Mucosa of descending colon (tissue), 3 donors: ENCODE measurements at places on chromosomes 16 and 17.

GRCh38 chr17:48646183-48647102 is 20.3 kb upstream of the HOXB9 start:
- peak; percentile 79 for DNase-seq

GRCh38 chr16:53920988-53921387 is 217.0 kb downstream of the FTO start:
- DNase-seq, result no peak

DNA sequence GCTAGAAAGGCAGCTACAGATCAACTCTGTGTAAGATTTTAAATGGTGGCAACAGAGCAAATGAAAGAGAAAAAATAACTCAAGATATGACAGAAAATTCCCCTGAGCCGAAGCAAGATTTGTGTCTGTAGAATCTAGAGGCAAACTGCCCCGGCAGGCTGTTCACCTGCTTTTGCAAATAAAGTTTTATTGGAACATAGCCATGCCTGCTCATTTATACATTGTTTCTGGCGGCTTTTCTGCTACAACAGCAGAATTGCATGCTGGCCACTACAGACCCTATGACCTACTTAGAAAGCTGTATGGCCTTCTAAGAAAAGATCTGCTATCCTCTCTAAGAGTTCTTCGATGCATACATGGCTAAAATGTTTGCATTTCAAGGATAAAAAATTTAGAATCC is 119.5 kb downstream of the SALL1 start:
- no peak for DNase-seq

DNA sequence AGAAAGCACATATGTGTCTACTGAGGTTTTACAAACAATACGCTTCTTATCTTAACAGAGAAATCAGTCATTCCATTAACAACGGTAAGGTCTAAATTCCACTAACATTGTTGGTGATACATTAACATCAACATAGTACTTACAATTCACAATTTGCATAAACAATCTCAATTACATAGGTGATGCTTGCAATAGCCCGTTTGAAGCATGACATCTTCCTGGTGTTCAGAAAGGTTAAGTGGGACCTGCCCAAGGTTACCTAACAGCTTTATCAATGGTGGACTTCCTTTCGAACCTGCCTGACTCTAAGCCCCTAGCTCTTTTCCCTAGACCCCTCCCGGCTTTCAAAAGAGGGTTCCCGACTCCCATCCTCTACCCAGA is 699 bp downstream of the FAM222B start:
- no peak for DNase-seq
